Esophagus muscularis mucosa (tissue), 4 donors: ENCODE measurements at places on chromosomes 7 and 10. TPM values are rescaled to one million over a fixed set of nuclear protein-coding genes. Genes with fewer than 3 reads are reported as not detected.

DNA sequence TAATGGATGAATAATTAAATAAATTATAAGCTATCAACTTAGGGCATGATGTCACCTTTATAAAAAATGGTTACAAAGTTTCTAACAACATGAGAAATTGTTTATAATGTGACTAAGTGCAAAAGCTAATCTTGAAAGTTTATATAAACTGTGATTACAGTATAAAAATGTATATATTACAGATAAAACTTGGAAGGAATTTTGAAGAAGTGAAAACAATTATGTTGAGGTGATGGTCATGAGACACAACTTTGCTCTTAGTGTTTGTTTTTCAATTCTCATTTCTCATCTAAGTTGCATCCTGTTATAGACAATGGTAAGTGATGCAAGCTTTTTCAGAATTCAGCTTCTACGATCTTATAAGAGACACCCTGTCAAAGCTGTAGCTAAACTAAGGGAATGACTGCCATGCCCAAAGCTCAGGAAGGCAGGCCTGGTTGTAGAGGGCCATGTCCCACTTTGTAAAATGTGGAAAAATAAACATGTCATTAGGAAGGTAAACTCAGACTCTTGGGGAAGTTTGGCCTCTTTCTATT is 23.9 kb downstream of the MACC1 start:
- DNase-seq = no peak

GRCh38 chr7:93442478-93443224 is 131.9 kb downstream of the CALCR start:
- DNase-seq = no peak

DNA sequence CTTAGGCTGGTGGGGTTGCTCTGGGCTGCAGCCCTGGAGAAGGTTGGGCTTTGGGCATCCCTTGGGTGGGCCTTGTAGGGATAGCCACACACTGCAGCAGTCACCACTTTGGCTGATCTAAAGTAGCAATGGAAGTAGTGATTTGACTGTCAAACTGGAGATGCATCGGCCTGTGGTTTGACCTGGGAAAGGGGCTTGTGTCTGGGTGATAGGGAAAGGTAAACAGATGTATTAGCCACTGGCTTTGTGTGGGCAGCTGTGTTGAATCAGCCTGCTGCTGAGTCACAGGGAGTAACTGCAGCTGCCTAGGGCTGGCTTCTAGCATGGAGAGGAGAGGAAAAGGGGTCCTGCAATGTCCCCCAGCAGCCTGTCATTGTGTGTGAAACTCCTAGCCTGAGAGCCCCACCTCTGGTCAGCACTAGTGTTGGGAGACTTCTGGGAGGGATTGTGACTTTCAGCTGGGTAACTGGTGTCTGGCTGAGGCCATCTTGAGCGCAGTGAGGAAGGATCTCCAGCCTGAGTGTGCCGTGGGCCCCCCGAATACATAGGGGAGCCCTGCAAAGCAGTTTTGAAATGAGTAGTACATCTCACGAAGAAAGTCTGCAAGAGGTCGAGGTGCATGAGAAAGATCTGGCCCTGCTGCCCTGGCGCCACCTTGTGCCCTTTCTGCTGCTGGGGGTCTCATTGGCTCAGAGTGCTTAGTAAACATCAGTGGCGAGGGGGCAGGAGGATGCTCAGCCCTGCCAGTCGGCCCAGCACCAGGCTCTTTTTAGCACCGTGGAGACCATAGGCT is 117.3 kb downstream of the FANK1 start:
- no peak for DNase-seq

The SRRM3 gene
- 2.2 TPM for total RNA-seq

The GNAI1 gene
- 141 TPM for total RNA-seq

- no peak for DNase-seq
These were observed 177.4 kb downstream of the CDCA7L start for GRCh38 chr7:21768279-21768678.

GRCh38 chr10:15084502-15084922 is 4.1 kb downstream of the ACBD7 start:
- no peak for DNase-seq

The HOXA11 gene
- total RNA-seq = not detected

GRCh38 chr7:135801877-135802276 is 53.3 kb upstream of the FAM180A start:
- no peak for DNase-seq

GRCh38 chr7:5481241-5482019 is 57.8 kb upstream of the TNRC18 start:
- no peak for DNase-seq

DNA sequence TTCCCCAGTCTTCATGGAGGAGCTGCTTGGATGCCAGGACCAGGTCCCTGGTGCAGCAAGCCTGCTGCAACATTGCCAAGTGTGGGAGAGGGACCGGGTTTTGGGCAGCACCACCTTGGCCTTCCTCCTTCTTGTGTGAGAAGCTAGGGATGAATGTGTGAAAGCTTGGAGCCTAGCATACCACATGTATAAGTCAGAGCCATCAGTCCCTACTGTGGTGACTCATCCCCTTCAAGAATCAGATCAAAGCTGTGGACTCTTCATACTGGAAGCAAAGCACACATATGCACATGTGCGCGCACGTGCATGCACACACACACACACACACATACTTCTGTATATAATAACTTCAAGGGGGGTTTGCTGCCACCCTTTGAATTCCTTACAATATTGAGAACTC is 527.8 kb downstream of the LRMDA start:
- DNase-seq = no peak

GRCh38 chr10:86253091-86254072 is 113.2 kb downstream of the GRID1 start:
- DNase-seq = no peak

GRCh38 chr7:89183712-89184111 is 388.2 kb upstream of the TEX47 start:
- DNase-seq = no peak

- no peak for DNase-seq
These were observed 171.3 kb downstream of the PRKCQ start for GRCh38 chr10:6408799-6409198.

The CTTNBP2 gene
- 15.3 TPM for total RNA-seq

DNA sequence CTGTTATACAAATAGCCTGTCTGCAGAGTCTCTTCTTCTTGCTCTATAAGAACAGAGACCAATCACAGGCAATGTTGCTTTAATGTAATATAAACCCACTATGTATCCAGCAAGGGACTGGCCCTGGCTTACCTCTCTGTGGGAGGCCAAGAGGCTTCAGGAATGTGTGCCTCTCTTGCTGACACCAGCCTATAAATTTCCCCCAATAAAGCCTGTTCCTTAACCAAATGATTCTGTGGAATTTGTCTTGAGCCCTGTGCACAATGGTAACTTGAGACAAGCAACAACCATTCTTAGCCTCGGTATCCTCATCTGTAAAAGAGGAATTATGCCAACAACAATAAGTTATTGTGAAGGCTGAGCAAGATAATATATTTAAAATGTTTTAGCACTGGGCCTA is 563.7 kb downstream of the GRM8 start:
- DNase-seq = no peak

DNA sequence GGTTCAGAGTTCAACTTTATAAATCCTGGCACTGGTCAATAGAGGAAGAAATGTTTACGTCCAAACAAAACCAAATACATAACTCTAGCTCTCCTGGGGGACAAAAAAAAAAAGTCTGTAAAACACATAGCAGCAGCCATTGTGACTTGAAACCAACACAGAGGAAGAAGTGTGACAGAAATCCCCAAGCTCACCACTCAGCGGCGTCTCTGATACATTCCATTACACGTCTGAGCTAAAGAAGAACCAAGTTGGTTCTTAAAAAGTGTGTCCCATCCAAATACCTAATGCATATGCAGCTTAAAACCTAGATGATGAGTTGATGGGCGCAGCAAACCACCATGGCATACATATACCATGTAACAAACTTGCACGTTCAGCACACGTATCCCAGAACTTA is 58.3 kb upstream of the NANOS1 start:
- no peak for DNase-seq

DNA sequence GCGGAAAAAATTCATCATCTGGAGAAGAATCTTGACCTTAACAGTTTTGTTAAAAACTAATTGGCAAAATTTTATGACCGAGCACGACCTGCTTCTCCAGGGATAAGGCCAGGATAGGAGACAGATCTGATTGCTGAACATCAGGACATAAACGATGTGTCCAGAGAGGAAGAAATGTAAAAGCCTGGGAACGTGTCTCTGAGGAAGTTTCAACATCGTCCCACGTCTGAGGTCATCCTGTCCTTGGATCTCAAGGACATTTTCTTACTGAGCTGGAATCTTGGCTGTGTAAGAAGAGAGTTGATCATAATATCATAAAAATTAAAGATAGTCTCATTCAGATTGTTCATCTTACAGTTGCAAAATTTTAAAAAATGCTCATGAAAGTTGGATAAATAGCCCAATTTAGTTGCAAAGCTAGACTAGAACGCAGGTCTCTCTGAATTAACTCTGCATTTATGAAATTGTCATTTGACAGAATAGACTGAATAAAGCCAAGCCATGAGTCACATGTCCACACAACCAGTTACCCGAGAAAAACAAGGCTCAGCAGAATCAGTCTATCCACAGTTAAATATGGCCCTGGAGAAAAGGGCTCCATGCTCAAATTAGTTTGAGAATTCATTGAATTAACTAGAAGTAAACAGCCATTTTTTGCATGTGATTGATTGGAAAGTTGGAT is 120.0 kb upstream of the EGFR start:
- DNase-seq = no peak
